A549 (cell line): ENCODE measurements at places on chromosomes 3 and 15.

- DNase-seq = no peak
These were observed 71.0 kb downstream of the CCK start for GRCh38 chr3:42194943-42195510.

GRCh38 chr15:100348578-100348977 is 6.8 kb upstream of the ADAMTS17 start:
- DNase-seq = no peak

DNA sequence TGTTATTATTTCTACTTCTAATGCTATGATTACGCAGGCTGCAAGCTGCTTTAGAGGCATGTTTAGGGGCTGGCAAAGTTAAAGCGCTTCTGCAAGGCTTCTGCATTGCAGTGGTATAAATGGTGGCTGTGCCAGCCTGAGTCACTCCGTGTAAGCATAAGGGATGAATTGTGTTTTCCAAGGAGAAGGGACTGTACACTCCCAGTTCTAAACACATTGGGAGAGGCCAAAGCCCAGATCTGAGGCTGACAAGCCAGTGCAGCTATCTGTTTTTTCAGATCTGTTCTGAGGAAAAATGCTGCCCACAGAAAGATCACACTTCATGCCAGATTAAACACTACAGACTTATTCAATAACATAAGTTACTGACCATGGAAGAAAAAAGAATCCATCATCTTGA is 83.8 kb downstream of the PRICKLE2 start:
- no peak for DNase-seq

DNA sequence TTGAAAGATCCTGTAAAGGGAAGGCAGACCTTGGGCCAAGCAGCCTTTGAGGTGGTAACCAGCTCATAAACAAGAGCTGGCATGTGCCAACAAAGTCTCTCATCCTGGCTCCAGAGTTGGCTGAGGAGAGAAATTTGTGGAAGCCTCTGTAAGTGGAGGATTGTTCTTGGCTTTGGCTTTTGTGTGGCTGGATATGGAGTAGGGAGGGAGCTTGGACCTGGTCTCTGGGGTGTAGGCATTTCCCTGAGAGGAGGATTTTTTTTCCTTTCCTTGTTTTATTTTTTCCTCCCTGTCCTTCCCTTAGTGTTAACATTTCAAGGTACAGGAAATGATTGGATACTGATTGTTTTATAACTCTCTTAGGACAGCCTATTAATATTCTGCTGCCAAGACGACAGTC is 60.8 kb downstream of the ZNF609 start:
- no peak for DNase-seq

- no peak for DNase-seq
These were observed 83.9 kb upstream of the FAM98B start for GRCh38 chr15:38369936-38370478.

GRCh38 chr3:88385090-88385489 is 235.3 kb downstream of the C3orf38 start:
- DNase-seq = no peak

- DNase-seq = no peak
These were observed 105.4 kb downstream of the CLASP2 start for GRCh38 chr3:33612607-33613006.

GRCh38 chr3:153246806-153247205 is 84.8 kb downstream of the RAP2B start:
- DNase-seq = no peak
